ENCODE measurements at places on chromosomes 3 and 15.

- DNase-seq: no peak
Observed at GRCh38 chr3:16841041-16841753, 43.6 kb upstream of the PLCL2 start.

GRCh38 chr3:46693892-46694226, 380 bp upstream of the ALS2CL start:
- DNase-seq: peak; percentile 4

DNA sequence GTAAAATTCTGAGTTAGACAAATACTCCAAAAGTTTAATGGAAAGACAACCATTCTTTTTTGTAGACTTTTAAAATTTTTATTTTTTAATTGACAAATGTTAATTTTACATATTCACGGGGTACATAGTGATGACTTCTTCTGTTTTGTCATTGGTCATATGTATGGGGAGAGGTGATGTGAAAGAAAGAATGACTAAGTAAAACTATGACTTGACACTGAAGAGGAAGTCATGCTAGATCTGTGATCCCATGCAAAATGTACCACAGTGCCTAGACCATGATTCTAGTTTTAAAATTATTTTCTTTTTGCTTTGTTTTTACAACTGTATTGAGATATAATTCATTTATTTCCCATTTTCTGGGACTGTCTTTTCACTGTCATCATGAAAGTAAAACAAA, 281.6 kb downstream of the MBNL1 start:
- DNase-seq: no peak

DNA sequence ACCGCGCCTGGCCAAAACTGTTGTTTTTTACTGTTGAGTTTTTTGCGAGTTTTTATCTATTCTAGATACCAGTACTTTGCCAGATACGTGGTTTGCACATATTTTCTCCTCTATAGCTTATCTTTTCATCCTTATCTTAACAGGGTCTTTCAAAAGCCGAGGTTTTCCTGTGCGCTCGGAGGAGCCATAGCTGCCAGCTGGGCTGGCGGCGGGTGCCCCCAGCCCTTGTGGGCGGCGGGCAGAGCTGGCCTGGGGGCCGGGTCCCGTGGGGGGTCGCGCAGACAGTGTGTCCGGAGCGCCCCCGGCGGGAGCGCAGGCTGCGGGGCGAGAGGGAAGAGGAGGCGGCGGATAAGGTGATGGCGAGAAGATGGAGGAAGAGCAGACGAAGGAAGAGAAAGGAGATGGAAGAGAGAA, 11.1 kb upstream of the EIF4A2 start:
- no peak for DNase-seq

- no peak for DNase-seq
Observed at GRCh38 chr3:190004656-190005055, 116.0 kb downstream of the P3H2 start.

DNA sequence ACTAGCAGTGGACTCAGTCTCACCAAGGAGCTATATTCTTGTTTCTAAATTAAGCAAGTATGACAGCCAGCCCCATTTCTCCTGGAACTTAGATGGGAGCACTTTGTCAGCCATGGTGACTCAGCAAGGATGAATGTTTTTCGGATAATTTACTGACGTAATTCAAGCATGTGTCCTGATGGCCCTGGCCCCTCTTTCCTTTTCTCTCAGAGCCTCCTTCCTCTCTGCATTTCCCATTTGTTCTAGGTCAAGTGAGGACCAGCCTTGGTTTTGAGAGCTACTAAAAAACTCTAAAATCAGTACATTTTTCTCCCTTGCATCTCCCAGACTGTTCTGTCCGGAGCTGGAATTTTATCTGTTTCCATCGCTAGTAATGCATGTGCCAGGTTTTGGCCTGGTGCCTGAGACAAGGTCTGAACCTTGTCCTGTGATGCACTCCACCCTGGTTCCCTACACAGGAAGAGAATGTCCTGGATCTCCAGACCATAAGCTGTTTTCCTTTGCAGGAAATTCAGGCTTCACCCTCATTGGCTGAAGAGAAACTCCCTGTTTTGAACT, 256.6 kb upstream of the ROPN1 start:
- no peak for DNase-seq

GRCh38 chr3:42228796-42229195, 37.2 kb downstream of the CCK start:
- no peak for DNase-seq

DNA sequence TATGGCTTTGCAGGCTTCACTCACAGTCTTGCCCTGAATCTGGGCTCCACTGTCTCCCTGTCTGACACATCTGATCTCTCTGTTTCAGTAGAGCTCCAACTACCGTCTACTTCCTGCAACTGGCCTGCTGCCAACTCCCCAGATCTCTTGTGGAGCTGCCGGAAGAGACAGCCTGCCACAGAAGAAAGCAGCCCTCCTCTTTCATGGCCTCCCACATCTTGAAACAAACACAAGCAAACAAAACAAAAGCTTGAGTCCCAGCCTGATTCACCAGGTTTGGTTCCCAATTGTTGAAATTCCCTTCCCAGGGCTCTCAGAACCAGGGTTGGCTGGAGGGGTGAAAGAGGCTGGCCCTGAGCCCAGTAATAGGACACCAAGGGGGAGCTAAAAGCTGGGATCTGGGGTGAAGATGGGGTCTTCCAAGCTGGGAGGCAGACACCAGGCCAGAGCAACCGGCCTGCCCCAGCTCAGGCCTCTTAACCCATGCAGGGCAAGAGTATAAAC, 55.3 kb upstream of the CA12 start:
- DNase-seq: peak; percentile 70

GRCh38 chr3:51933471-51934138, 8.1 kb downstream of the RRP9 start:
- DNase-seq: no peak
